Stimulated activated CD8-positive, alpha-beta memory T cell treated with anti-CD3 and anti-CD28 coated beads, Interleukin-15, amount 100 ng/mL, for 24 hours (primary cell): ENCODE measurements at places on chromosomes 12 and 14.

DNA sequence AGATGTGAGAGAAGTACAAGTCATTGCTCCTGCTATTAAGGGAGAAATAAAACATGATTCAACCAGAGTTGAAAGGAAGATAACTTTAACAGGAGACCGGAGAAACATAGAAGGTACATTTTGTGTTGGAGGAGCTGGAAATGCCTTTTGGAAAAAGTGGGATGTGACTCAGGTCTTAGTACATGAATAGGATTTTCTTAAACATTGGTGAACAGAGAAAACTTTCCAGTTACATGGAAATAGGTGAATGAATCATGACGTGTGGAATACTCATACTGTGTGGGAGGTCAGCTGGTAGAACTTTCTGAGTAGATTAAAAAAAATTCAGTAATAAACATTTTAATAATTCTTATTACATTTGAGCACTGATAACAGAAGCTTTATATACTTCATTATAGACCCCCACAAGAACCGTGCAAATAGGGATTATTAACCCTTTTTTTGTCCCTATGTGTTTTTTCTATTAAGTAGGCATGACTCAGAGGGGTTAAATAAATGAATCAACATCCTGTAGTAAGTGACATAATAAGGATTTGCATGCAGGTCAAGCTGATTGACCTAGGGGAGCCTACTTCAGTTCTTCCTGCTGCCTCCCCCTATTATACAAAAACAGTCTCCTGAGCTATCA, 710.5 kb downstream of the NOVA1 start:
- DNase-seq: no peak

GRCh38 chr12:16359512-16360491, 12.4 kb downstream of the MGST1 start:
- DNase-seq: no peak

- no peak for DNase-seq
These were observed 132.5 kb upstream of the FOXN3 start for GRCh38 chr14:89549381-89550125.

- no peak for DNase-seq
These were observed 466.5 kb downstream of the APAF1 start for GRCh38 chr12:99111600-99111999.

DNA sequence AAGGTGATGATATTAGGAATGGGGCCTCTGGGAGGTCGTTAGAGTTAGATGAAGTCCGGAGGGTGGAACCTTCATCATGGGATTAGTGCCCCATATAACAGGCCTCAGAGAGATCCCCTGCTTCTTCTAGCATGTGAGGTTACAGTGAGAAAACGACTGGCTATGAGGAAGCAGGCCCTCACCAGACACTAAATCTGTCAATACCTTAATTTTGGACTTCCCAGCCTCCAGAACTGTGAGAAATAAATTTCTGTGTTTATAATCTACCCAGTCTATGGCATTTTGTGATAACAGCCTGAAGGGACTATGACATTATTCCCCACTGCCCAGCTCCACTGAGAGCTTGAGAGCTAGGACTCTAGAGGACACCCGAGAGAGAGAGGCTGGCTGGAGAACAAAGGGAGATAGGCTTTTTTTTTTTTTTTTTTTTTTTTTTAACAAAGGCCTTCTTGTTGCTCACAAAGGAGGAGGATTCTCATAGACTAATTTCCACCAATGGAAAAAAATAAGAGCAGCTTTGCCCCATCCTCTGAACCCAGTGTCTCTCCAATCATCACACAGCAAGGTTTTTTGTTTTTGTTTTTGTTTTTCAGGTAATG, 87.8 kb upstream of the EEA1 start:
- DNase-seq: no peak
